ENCODE measurements at places on chromosomes 3 and 15.

DNA sequence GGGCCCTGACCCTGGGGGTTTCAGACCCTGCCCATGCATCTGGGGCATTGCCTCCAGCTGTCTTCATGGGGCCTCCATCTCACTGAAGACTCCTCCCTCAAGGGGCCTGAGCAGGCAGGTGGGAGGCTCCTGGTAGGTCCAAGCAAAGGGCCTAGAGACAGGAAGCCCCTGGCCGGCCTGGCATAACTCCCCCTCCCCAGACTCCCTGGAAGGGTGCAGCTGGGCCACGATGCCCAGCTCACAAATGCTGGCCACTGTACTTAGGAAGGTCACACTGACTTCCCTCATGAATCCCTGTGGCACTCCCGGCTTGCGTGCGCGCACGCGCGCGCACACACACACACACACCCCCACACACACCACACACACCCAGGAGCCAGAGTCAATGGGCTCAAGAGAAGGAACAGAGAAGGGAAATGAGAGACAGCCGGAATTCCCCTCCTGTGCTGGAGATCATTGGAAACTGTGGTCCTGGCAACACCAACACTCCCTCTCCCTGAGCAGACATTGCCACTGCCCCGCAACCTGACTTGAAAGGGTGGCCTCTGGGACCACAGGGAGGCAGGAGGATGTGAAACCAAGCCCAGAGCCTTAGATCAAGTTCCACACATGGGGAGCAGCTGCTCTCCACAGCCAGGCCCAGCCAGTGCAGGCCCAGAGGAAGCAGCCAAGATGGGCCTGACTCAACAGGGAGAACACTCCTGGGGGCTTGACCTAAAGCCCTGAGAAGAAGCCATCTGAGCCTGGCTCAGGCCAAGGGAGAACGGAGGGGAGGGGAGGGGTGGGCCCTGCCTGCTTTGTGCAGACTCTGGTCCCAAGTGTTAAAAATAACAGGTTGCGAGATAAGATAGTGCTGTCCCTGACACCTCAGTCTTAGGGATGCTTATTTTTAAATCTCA is 69.7 kb downstream of the SCN5A start:
- no peak for DNase-seq

GRCh38 chr15:92629975-92630626 is 25.5 kb downstream of the FAM174B start:
- no peak for DNase-seq

GRCh38 chr3:88611826-88612326 is 462.1 kb downstream of the C3orf38 start:
- no peak for DNase-seq

- DNase-seq = peak; percentile 65
These were observed 80.0 kb downstream of the SQOR start for GRCh38 chr15:45714590-45715488.
